ENCODE measurements at places on chromosomes 5 and 9. TPM values are rescaled to one million over a fixed set of nuclear protein-coding genes. Genes with fewer than 3 reads are reported as not detected.

The PLGRKT gene
- 23.7 TPM for total RNA-seq

The FOXD4L4 gene
- not detected for total RNA-seq

The SPATA31C2 gene
- total RNA-seq: not detected

The DIPK1B gene
- 8.7 TPM for total RNA-seq

The LIFR gene
- total RNA-seq: 6.6 TPM

The CRHBP gene
- total RNA-seq: not detected

The PMPCA gene
- total RNA-seq: 75.7 TPM

The TMEM171 gene
- total RNA-seq: 6.8 TPM

The IL9 gene
- total RNA-seq: not detected

The TAL2 gene
- 0.41 TPM for total RNA-seq

The GRM6 gene
- total RNA-seq: not detected

The PCDHB16 gene
- 0.05 TPM for total RNA-seq

The PTGR1 gene
- total RNA-seq: 348 TPM

The CCDC180 gene
- 0.36 TPM for total RNA-seq

The LCN15 gene
- not detected for total RNA-seq

The BHMT2 gene
- not detected for total RNA-seq

The SMIM32 gene
- not detected for total RNA-seq

The YTHDC2 gene
- total RNA-seq: 7.5 TPM

The MTX3 gene
- 6.0 TPM for total RNA-seq

The ASS1 gene
- total RNA-seq: 20.0 TPM

The TIMD4 gene
- 1.6 TPM for total RNA-seq

The NRARP gene
- 4.3 TPM for total RNA-seq

The CCDC152 gene
- not detected for total RNA-seq

The FBP1 gene
- not detected for total RNA-seq

The RIC1 gene
- 9.9 TPM for total RNA-seq

The CBY3 gene
- not detected for total RNA-seq

The ALDH1A1 gene
- total RNA-seq: 5,926 TPM

The DMRTA1 gene
- total RNA-seq: 0.58 TPM

The TRPM3 gene
- total RNA-seq: not detected

The SCGB3A1 gene
- not detected for total RNA-seq

Data from A549 treated with Mapracorat at 1 μM for 4 hours (cell line).